8988T (cell line): ENCODE measurements at places on chromosomes 1 and 21.

DNA sequence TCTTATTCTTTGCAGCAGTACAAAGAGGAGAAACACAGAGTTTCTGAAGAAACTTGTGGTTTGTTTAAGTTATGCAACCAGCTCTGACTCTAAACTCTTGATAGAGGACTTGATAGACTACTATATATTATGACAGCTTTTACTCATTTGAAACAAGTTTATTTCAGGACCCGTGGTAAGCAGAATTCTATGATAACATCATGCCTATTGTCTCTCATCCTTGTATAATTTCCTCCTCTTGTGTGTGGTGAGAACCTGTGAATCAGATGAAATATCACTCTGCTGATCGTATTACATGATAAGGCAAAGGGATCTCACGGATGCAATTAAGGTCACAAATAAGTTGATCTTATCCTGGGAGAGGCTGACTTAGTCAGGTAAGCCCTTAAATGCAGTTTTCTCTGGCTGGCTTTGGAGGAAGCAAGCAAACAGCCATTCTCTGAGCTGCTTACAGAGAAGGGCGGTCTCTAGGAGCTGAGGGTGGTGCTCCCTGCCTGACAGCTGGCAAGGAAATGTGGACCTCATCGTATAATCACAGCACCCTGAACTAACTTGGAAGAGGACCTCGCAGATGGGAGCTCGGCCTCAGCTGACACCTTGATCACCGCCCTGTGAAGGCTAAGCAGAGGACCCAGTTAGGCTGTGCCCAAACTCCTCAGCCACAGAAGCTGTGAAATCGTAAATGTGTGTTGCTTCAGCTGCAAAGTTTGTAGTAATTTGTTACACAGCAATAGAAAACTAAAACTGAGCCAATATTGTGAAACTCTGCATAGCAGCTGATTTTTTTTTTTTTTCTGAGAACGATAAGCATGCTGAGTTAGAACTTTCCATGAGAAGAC is 151.1 kb upstream of the DPT start:
- DNase-seq = no peak

DNA sequence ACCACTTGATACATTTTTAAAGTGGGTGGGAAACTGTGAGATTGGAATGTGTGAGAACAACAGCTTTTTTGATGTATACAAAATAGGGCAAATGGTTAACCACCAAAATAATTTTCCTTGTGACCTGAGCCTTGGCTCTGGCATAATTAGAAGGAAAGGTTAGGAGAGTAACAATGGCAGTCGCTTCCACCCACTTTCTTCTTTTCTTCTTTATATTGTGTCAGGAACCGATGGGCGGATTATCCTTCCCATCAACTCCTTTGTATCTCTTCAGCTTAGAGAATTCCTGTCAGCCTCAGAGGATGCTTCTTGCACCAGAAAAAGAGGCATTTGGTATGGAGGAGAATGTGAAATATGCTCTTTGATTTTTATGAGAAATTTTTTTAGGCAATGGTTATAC is 90.6 kb downstream of the SDCCAG8 start:
- no peak for DNase-seq

- no peak for DNase-seq
Measured at GRCh38 chr1:211653959-211654496, 21.4 kb downstream of the NEK2 start.

GRCh38 chr1:81836007-81836626 is 35.4 kb downstream of the ADGRL2 start:
- DNase-seq = no peak

GRCh38 chr21:29144736-29145353 is 14.4 kb downstream of the MAP3K7CL start:
- DNase-seq = no peak

DNA sequence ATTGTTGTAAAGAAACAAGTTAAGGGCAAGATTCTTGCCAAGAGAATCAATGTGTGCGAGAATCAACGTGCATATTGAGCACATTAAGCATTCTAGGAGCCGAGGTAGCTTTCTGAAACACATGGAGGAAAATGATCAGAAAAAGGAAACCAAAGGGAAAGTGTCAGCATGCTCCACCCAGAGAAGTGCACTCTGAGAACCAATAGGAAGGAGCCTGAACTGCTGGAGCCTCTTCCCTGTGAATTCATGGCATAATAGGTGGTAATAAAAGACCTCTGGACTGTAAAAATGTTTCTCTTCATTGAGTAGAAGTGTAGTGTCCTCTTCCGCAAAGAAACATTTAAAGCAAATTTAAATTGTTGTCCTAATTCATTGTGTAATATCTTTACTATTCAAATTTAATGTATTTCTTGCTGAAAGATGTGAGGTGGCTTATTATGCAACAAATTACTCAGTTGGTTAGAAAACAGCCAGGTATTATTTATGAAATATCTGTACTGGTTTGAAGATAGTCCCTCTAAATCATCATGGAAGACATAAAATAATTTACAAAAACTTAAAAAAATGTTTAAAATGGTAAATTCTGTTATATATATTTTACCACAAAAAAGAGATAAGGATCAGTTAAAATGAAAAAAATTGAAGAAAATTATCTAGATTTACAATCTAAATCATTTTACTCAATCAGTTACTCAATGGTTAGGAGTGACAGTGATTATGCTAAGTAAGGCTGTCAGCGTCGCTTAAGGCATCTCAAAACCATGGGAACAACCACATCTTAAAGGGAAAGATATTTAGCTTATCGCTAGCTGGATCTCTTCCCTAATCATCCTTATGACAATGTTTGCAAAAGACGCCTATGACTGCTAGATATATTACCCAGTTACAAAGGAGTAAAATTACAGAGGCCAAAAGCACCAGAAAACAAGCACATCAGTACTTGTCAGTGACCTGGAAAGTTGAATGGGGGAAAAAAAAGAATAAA is 31.3 kb downstream of the NVL start:
- DNase-seq = no peak

- DNase-seq = no peak
Measured at GRCh38 chr1:95203908-95204437, 30.0 kb upstream of the RWDD3 start.

DNA sequence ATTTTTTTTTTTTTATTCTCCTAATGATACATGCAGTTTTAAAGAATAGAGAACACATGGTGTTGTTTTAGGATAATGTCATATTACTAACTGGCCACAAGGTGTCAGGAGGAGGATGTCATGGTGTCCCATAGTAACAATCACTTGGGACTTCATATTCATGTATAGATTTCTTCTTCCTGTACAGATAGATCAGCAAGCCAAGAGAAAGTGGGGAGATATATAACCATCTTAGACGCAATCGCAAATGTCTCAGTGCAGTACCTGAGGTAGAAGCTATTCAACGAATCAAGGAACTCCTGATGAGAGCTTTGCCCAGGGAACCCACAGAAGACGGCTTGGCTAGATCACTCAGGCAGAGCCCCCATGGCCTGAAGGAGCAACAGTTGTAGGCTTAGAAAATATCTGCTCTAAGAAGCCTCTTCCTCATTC is 12.3 kb downstream of the OR2T11 start:
- no peak for DNase-seq

- no peak for DNase-seq
Measured at GRCh38 chr1:61993331-61993961, 201.2 kb upstream of the L1TD1 start.

DNA sequence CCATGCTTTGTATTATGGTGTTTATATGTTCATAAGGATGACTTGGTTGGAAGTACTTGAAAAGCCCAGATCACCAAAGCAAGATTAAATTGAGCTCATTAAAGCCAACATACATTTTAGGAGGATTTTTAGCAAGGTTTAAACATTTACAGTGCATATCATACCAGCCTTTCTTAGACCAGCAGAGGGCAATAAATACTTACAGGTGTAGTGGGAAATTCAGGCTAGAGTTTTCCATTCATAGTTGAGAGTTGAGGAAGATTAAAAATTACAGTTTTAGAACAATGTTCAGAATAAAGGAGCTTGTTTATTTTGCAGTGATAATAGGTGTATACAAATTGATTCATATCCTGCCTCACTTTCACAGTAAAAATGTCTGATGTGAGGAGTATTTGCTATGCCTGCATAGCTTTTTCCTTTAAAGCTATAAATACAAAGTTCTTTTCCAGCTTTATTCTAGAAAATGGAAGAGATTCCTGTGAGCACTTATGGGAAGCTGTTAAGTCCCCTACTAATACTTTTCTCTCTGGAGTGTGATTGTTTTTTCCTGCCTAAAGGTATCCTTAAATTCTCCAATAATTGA is 35.3 kb downstream of the DTL start:
- DNase-seq = no peak

- no peak for DNase-seq
Measured at GRCh38 chr1:234108921-234109320, 204.4 kb downstream of the SLC35F3 start.

DNA sequence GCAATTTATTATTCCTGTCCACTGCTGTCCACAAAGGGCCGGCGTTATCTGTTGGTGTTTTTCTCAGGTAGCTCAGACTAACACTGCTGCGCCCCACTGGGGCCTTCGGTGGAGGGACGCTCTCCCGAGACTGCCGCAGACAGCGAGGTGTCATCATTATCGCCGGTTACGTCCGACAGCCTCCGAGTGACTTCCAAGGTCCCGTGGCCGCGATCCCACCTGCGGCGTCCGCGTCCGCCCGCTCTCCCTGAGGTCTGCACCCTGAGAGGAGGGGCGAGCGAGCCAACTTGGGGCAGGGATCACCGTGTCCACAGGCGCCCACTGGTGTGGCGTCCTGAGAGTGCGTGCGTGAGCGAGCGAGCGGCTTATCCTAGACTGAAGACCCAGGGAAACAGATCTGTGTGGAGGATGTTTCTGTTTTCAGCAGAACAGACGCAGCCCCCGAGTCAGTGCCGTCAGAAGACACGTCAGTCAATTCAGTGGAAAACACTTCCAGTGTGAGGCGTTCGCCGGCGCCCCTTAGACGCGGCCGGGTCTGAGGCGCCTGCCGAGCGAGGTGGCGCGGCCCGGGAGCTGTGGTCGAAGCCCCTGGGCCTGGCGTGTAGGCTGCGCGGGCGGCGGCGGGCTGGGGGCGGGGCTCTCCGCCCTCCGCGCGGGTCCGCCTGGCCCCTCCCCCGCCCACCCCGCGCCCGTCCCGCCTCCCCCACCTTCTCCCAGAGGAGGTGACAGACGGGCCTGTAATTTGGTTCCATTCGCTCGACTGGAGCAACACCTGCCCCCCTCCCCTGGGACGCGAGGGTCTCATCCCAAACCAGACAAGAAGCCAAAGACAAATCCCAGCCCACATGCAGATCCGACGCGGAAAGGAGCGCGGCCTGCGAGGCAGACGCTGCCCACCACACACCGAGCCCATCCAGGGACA is 12.6 kb downstream of the NHLH2 start:
- no peak for DNase-seq

GRCh38 chr1:3431266-3431665 is 23.2 kb upstream of the ARHGEF16 start:
- DNase-seq = peak; percentile 88

GRCh38 chr1:68319907-68320306 is 87.6 kb upstream of the WLS start:
- no peak for DNase-seq

DNA sequence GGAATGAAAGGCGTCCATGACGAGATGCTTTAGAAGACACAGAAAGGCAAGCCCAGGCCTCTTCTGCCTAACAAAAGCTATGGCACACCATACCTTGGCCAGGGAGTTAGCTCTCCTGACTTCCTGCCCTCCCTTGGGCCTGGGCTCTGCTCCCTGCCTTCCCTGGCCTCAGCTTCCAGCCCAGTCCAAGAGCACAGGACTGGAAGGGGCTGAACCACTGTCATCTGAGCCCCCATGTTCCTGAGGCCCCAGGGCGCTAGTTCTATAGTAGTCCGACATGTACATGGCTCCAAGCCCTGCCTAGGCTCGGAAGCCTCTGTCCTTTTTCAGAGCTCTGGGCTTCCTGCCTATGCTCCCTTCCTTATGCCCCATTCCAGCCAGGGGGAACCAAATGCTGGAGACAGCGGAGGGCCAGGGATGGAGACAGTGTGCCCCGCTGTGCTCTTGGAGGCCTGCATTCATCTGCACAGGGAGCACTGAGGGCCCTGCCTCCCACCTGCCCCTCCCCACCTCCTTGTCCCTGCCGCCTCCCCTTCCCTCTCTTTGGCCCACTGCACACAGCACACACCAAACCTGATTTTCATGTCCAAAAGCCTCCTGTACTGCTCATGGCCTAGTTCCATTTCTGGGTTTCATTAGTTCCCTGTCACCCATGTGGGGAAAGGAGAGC is 240.1 kb downstream of the RHOU start:
- no peak for DNase-seq

GRCh38 chr1:224052772-224053171 is 61.1 kb upstream of the FBXO28 start:
- DNase-seq = peak; percentile 37

- DNase-seq = no peak
Measured at GRCh38 chr21:34770576-34770975, 101.8 kb downstream of the CLIC6 start.

DNA sequence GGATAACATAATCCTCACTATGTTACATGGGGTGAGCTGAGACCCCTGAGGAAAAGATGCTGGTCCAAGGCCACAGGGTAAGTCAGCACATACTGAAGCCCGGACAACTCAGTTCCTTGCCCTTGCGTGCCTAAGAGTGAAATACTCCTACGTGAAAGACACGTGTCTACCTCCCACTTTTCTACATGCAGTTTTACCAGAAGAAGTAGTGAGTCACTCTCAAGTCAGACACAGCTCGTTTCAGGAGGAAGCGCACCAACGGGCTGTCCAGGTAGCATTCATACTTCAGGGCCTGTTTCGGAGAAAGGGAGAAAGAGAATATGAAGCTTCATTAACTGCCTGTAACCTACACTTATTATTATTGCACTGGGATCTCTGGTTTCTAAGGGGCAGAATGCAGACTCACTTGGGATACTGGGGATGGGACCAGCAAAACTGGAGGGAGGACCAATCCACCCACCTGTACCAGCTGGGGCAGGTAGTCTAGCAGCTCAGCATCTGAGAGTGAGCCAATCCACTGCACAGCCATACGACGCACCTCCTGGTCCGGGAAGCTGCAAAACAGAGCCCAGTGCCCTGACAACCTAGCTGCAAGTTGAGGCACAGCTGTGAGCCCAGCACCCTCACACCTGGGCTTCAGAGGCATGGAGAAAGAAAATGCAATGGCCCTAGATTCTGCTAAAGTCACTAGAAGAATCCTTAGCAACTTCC is 32.4 kb upstream of the PPP1R15B start:
- DNase-seq = no peak
